NT2/D1 (cell line): ENCODE measurements at places on chromosomes 2 and 18.

- DNase-seq, result no peak
Observed at GRCh38 chr2:128357506-128358370, 39.1 kb upstream of the HS6ST1 start.

- DNase-seq, result no peak
Observed at GRCh38 chr18:22915337-22915736, 17.8 kb upstream of the RBBP8 start.

GRCh38 chr2:238160206-238161129 lies 1.7 kb downstream of the ERFE start:
- DNase-seq, result no peak

DNA sequence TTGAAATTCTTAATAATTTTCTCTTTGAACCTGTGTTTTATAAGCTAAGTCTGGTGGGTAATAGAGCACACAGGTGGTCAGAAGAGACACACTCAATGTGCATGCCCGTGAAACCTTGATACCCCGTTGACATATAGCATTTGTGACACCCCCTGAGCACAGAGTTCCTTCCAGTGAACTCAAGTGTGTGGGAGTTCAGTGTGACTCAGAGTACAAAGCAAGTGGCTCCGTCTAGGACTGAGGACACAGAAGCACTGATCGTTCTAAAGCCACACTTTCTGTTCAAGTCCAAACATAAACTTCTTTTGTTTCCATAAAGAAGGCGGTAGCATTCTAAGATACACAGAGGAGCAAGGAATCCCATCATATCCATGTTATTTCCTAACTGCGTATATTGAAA lies 523.6 kb downstream of the PID1 start:
- DNase-seq, result no peak

DNA sequence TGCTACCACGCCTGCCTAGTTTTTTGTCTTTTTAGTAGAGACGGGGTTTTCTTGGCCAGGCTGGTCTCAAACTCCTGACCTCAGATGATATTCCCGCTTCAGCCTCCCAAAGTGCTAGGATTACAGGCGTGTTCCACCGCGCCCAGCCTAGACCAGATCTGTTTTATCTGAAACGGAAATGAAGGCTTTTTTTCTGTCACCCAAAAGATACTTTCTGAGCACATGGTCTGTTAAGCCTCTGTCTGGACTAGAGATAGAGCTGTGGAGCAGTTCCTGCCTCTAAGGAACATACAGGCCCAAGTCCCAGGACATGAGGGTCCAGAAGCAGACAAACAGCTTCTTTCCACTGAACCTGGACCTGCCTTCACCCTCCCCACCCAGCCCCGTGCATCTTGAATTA lies 43.6 kb upstream of the PTMA start:
- no peak for DNase-seq

DNA sequence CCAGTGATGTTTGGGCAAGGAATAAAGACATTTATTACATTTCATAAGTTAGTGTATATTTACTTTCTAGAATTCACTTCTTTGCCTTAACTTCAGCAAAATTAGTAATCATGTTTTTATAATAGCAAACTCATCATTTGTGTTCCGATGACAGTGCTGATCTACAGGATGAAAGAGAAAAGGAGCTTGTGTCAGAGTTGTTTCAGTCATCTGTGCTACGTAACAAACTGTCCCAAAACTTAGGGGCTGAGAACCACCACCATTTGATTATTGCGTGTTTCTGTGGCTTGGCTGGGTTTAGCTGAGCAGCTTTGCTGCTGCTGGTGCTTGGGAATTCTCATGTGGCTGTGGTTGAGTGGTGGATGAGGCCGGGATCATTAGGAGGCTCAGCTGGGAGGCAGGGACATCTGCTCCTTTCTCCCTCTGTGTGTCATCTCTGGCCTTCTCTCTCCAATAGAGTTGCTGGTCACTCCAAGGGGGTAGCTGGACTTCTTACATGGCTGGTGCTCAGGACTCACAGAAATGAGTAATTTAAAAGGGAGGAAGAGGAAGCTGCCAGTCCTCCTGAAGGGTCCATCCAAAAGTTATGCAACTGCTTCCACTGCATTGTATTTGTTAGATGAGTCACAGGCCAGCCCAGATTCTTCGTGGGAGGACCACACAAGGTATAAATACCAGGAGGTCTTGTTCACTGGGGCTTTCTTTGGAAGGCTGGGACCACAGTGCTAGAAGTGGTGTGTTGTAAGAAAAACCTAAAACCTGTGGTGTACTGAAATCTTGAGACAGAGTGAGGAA lies 43.4 kb upstream of the HAAO start:
- DNase-seq, result no peak

DNA sequence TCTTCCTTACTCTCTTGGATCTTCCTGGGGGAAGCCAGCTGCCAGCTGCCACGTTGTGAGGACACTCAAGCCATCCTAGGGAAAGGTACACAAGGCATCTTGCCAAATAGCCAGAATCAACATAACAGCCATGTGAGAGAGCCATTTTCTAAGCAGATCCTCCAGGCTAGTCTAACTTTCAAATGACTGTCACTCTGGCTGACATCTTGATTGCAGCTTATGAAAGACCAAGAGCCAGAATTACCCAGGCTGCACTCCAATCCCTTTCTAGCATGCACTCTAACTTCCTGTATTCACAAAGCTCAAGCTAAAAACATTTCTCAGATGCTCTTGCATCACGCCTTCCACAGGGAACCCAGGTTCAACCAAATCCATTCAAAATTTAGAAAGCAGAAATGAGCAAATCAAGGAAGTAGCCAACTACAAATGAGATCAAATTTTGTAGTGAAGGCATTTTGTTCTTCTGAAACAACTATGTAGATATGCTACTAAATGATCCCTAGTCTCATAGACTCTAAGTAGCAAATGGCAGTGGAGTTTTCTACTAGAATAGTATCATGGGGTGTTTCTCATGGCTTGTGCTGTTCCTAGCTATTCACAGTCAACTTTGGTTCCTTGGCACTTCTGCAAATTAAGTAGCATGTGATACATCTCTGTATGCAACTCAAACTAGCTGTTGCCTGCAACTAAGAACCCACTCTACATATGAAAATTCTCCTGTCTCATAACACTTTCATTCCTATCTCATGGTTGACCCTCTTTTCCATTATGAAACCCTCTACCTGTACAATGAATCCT lies 281.9 kb downstream of the ZEB2 start:
- DNase-seq, result no peak

DNA sequence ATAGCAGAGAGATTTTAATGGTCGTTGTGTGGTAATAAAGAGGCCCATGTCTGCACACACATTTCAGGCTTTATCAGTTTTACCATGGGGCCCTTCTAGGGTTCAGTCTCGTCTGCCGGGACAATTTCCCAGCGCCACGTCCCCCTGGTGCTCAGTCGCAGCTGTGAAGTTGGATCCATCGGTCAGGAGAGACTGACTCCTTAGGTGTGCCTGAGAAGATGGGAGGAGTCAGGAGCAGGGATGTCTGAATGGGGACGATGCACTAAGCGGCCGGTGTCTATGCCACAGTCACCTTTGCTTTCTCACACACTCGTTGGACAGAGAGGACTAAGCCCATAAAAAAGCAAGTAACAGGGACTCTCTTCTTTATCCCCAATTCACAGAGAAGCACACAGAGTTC lies 71.4 kb downstream of the TWIST2 start:
- DNase-seq, result no peak

GRCh38 chr2:194709840-194710239 lies 947.2 kb upstream of the SLC39A10 start:
- no peak for DNase-seq

DNA sequence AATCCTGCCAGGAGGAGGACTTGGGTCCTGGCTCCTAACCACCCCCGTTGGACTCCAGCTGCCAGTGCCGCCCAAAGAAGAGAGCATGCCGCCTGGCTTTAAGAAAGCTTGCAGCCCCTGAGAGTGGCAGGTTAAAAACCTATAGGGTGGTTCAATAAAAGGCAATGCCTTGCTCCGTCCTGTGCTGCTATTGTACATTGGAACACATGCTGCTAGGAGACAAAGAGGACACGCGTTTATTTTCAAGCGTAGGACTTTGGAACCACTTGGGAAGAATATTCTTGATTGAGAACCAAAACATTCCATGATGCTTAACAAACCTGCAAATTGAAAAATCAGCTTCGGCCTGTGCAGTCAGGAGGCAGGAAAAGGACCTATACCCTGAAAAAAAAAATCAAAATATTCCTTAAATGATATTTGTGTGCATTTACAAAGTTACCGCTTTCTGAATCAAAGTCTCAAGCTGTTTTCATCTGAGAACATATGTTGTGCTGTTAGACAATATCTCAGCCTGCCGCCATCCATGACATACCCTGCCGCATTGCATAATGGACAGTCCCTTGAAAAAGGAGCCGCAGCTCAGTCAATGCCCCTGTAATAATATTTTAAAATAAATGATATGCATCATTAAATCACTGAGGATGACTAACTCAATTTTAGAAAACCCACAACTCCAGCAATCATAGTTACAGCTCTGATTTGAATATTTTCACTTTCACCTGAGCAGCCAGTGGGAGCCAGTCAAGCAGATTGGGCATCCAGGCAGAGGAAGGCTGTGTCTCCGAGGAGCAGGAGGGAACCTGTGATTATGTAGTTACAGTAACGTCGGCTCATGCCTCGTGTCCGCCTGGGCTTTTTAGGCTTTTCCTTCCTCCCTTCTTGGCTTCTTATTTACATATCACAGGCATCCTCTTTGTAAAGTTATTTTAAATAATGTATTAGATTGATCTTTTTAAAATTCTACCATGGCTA lies 805.6 kb upstream of the FANCL start:
- DNase-seq, result no peak

DNA sequence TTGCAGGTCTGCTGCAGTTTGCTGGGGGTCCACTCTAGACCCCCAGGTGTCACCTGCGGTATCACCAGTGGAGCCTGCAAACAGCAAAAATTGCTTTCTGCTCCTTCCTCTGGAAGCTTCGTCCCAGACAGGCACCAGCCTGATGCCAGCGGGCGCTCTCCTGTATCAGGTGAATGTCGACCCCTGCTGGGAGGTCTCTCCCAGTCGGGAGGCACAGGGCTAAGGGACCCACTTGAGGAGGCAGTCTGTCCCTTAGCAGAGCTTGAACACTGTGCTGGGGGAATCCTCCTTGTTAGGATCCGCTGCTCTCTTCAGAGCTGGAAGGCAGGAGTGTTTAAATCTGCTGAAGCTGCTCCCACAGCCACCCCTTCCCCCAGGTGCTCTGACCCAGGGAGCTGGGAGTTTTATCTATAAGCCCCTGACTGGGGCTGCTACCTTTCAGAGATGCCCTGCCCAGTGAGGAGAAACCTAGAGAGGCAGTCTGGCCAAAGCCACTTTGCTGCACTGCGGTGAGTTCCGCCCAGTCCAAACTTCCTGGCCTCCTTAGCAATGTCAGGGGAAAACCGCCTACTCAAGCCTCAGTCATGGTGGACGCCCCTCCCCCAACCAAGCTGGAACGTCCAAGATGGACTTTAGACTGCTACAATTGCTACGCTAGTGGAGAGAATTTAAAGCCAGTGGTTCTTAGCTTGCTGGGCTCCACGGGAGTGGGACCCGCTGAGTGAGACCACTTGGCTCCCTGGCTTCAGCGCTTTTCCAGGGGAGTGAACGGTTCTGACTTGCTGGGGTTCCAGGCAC lies 652.5 kb downstream of the KCNJ3 start:
- no peak for DNase-seq

- DNase-seq, result no peak
Observed at GRCh38 chr2:106020821-106021661, 173.1 kb downstream of the UXS1 start.

DNA sequence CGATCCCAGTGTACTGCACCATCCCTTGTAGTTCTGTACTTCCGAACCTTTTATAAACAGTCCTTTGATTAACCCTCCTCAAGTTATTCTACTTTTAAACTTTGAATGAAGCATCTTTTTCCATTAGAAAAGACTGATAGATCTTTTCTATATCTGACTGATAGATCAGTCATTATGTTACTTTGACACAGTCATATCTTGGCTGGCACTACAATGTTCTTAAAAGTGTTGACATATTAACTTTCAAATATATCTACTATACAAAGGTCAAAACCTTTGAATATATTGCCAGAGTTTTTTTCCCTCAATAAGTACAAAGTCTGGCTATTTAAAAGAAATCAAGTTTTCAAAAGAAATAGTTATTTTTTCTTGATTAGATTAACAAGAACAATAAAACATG lies 35.4 kb upstream of the NABP1 start:
- no peak for DNase-seq

- no peak for DNase-seq
Observed at GRCh38 chr2:170717991-170718589, 3.0 kb downstream of the SP5 start.

GRCh38 chr18:3511980-3512379 lies 62.0 kb downstream of the TGIF1 start:
- DNase-seq, result no peak

DNA sequence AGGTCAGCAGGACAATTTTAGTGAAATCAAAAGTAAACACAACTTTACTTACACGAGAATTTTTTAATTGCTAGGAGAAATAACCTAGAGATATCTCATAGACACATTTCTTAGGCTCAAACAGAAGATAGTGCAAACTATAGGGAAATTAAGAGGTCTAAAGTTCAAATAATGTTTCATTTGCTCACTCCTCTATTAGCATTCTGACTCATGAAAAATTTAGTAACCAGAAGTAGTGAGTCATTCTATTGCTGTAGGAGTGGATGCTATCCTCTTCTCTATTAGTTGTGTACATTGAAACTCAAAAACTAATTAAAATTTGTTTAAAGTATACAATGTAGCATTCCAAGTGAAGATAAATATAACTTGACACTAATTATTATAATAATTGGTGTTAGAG lies 908.3 kb upstream of the TMEFF2 start:
- DNase-seq, result no peak

- peak; percentile 35 for DNase-seq
Observed at GRCh38 chr2:35973132-35973736, 382.3 kb upstream of the CRIM1 start.

DNA sequence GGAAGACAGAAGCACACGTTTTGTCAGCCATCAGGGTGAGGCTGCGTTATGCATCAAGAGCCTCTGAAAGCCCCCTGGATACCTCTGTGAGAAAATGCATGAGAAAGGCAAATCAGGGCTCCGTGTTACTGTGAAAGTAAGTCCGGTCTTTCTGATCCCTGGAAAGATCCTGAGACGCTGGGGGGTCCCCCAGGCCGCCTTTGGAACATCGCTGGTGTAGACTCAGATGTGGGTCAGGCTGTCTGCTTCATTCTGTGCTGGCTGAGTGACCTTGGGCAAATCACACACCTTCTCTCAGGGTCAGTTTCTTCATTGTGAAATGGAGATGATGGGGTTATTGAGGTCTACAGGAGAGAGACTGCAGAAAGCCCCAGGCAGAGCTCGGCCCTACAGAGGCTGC lies 42.0 kb upstream of the HS6ST1 start:
- no peak for DNase-seq
